Progenitor cell of endocrine pancreas (in vitro differentiated cells): ENCODE measurements at places on chromosomes 1 and 21. TPM values are rescaled to one million over a fixed set of nuclear protein-coding genes. Genes with fewer than 3 reads are reported as not detected.

DNA sequence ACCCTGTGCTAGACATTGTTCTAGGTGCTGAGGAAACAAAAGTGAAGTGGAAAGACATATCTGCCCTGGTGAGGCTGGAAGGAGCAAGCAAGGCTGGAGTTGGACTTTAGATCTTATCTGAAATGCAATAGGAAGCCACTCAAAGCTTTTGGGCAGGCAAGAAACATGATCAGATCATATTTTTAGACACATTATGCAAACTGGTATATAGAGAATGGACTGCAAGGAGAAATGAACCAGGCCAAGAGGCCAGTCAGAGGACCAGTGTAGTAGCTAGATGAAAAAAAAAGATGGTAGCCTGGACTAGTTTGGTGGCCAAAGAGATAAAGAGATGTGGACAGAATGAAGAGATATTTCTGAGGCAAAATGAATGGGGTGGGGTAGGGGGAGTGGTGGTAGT lies 46.3 kb downstream of the CCN1 start:
- DNase-seq = no peak

SYT2 gene
- total RNA-seq = 1.4 and 1.8 TPM in 2 replicates

DNA sequence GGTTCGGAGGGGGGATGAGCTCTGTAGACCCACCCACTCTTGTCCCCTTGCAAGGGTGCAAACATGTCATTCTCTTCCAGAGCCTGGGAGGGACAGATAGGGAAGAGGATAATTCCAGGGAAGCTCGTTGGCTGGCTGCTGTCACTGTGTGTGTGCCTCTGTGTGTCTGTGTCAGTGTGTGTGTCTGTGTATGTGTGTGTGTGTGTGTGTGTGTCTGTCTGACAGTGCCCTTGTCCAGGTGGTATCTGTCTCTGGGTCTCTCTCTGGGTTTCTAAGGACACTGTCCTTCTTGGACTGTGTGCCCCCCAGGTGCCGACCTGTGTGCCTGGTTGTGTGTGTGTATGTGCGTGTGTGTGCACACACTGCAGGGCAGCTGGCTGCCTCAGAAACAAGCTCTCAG lies 90.5 kb downstream of the ACTL8 start:
- no peak for DNase-seq

DNA sequence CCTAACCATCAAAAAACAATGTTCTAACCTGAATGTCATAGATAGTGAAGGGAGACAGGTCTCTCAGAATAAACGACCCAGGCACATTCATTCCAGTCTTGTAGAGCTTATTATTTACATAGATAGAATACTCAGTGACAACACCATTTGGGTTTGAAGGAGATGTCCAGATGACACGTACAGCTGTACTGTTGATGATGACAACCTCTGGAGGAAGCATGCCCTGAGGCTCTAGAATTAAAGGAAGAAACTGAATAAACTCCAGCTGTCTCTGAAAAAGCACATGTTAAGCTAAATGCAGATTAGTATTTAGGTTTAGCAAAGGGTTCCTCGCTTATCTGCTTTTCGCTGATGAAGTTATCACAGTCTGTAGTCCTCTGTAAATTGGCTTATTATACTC lies 277.2 kb downstream of the KCTD3 start:
- no peak for DNase-seq

DNA sequence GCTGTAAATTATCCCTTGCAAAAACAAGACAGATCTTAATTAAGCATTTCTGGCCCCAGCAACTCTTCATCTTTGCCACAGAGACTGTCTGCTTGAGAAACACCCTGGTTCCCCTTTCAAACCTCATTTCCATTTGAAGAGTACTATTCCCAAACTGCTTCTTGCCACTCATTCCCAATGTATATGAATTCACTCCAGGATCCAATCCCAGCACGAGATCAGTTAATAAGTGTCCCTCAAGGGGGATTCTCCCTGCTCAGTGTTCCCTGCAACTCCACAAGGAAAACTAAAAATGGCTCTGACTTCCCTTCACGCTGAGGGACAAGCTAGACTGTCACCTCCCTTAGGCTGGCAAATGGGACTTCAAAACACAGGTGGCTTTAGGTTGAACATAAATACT lies 173.2 kb downstream of the SIPA1L2 start:
- DNase-seq = no peak

GRCh38 chr1:61472876-61473275 lies 252.1 kb downstream of the TM2D1 start:
- no peak for DNase-seq
